Right ventricle myocardium inferior (tissue), 1 donor: ENCODE measurements at places on chromosomes 13 and 19. TPM values are rescaled to one million over a fixed set of nuclear protein-coding genes. Genes with fewer than 3 reads are reported as not detected.

Gene EHD2
- total RNA-seq = 60.5 TPM

Gene VSTM2B
- total RNA-seq = not detected

Gene LRFN3
- total RNA-seq = 8.4 TPM

Gene GRIN2D
- 0.38 TPM for total RNA-seq

Gene PAF1
- 34.5 TPM for total RNA-seq

Gene ZNF709
- total RNA-seq = 2.1 TPM

Gene CABP5
- not detected for total RNA-seq

Gene RPS19
- 717 TPM for total RNA-seq

Gene ACP4
- not detected for total RNA-seq

Gene CDX2
- total RNA-seq = not detected

Gene SLC1A5
- total RNA-seq = 10.1 TPM

Gene TMPRSS9
- not detected for total RNA-seq

Gene SPTBN4
- 5.1 TPM for total RNA-seq

Gene LYPD5
- total RNA-seq = 0.92 TPM

Gene CCL25
- not detected for total RNA-seq

Gene ALG11
- total RNA-seq = 20.9 TPM

Gene ZNF580
- 13.2 TPM for total RNA-seq

Gene GSX1
- not detected for total RNA-seq

Gene FSD1
- not detected for total RNA-seq

Gene RUBCNL
- total RNA-seq = 0.51 TPM

Gene KIR3DL1
- not detected for total RNA-seq

Gene TEAD2
- 63.6 TPM for total RNA-seq

Gene SH3GL1
- 22.0 TPM for total RNA-seq

Gene KCNN1
- total RNA-seq = not detected

Gene POU4F1
- total RNA-seq = not detected

Gene APOC1
- 1.4 TPM for total RNA-seq
